Left lung (tissue), 14 donors: ENCODE measurements at places on chromosomes 7 and 10.

- H3K4me3 ChIP-seq, result no peak overlapping the region
- no peak overlapping the region for H3K27ac ChIP-seq
- H3K36me3 ChIP-seq, result no peaks in the 10 kb centered on the region
Observed at GRCh38 chr7:95471071-95471470, 14.7 kb upstream of the ASB4 start.

- peaks cover 40% of the 10 kb centered on the region for H3K36me3 ChIP-seq
- DNase-seq, result peak; percentile 90
- H3K27me3 ChIP-seq, result no peaks in the 10 kb centered on the region
Observed at GRCh38 chr7:127995156-127995880, 35.9 kb downstream of the LRRC4 start.

DNA sequence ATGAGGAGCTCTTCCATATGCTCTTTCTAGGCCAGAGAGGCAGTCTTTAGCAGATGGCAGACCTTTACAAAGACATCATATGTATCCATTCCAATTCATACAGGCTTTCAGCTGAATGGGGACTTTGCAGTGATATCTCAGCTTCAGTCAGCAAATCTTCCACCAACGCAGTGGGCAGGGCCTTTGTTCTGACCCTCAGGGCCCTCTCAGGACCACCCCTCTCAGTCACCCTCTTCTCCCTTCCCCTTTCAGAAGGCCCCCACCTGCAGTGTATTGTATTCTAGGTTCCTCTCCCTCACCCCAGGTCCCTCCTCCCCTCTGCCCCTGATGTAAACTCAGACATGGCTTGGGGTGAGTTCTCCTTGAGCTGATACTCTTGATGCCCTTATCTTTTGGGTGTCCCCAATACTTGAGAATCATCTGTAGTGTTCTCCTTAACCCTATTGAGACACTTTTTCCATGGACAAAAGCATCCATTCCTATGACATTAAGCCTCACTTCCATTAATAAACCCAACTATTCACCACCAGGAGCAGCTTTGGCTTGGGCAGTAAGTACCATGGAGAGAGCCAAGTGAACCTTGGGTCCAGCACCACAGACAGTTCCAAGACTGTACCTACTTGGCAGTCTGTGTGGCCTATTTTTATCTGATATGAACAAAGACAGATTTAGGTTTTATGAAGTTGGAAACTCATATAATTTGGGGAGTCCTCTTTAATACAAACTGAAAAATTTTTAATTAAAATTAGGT lies 62.7 kb downstream of the ADCYAP1R1 start:
- H3K27ac ChIP-seq, result no peak overlapping the region
- H3K36me3 ChIP-seq, result no peaks in the 10 kb centered on the region
- no peak overlapping the region for H3K4me3 ChIP-seq
- H3K4me1 ChIP-seq, result no peaks in the 10 kb centered on the region
- DNase-seq, result peak; percentile 48
- H3K27me3 ChIP-seq, result peaks cover 3% of the 10 kb centered on the region

GRCh38 chr7:79302293-79302692 lies 151.2 kb downstream of the MAGI2 start:
- no peak for DNase-seq
- no peak overlapping the region for H3K27ac ChIP-seq
- H3K4me3 ChIP-seq, result no peak overlapping the region
- H3K4me1 ChIP-seq, result no peaks in the 10 kb centered on the region
- no peaks in the 10 kb centered on the region for H3K27me3 ChIP-seq

GRCh38 chr7:134434701-134435100 lies 24.2 kb downstream of the AKR1B1 start:
- no peak overlapping the region for H3K4me3 ChIP-seq
- no peak for DNase-seq
- no peaks in the 10 kb centered on the region for H3K36me3 ChIP-seq
- H3K27me3 ChIP-seq, result peaks cover 8% of the 10 kb centered on the region
- H3K4me1 ChIP-seq, result peaks cover 12% of the 10 kb centered on the region
- H3K27ac ChIP-seq, result no peak overlapping the region

GRCh38 chr7:87505122-87505521 lies 29.6 kb upstream of the ABCB4 start:
- no peaks in the 10 kb centered on the region for H3K36me3 ChIP-seq
- H3K27ac ChIP-seq, result no peak overlapping the region
- H3K27me3 ChIP-seq, result no peaks in the 10 kb centered on the region
- no peaks in the 10 kb centered on the region for H3K4me1 ChIP-seq
- no peak overlapping the region for H3K4me3 ChIP-seq

GRCh38 chr10:45580371-45581215 lies 92.0 kb downstream of the ZFAND4 start:
- no peak for DNase-seq
- no peaks in the 10 kb centered on the region for H3K36me3 ChIP-seq
- H3K27ac ChIP-seq, result no peak overlapping the region
- no peak overlapping the region for H3K4me3 ChIP-seq

GRCh38 chr10:86960003-86960862 lies 1.8 kb downstream of the SNCG start:
- H3K27me3 ChIP-seq, result peaks cover 4% of the 10 kb centered on the region
- H3K36me3 ChIP-seq, result no peaks in the 10 kb centered on the region
- H3K27ac ChIP-seq, result peak overlapping the region; percentile 64
- H3K4me3 ChIP-seq, result no peak overlapping the region
- DNase-seq, result no peak

GRCh38 chr7:135509589-135509838 lies 388 bp downstream of the CNOT4 start:
- H3K27ac ChIP-seq, result peak overlapping the region; percentile 91
- H3K4me3 ChIP-seq, result peak overlapping the region; percentile 77
- peaks cover 37% of the 10 kb centered on the region for H3K4me1 ChIP-seq
- H3K36me3 ChIP-seq, result no peaks in the 10 kb centered on the region
- H3K27me3 ChIP-seq, result no peaks in the 10 kb centered on the region

GRCh38 chr7:83677180-83677866 lies 28.4 kb upstream of the SEMA3E start:
- H3K27me3 ChIP-seq, result no peaks in the 10 kb centered on the region
- no peak overlapping the region for H3K27ac ChIP-seq
- no peaks in the 10 kb centered on the region for H3K36me3 ChIP-seq

- no peak for DNase-seq
- no peaks in the 10 kb centered on the region for H3K36me3 ChIP-seq
- no peaks in the 10 kb centered on the region for H3K4me1 ChIP-seq
- no peak overlapping the region for H3K27ac ChIP-seq
- no peak overlapping the region for H3K4me3 ChIP-seq
- peaks cover 9% of the 10 kb centered on the region for H3K27me3 ChIP-seq
Observed at GRCh38 chr7:39891894-39892293, 58.2 kb upstream of the CDK13 start.

DNA sequence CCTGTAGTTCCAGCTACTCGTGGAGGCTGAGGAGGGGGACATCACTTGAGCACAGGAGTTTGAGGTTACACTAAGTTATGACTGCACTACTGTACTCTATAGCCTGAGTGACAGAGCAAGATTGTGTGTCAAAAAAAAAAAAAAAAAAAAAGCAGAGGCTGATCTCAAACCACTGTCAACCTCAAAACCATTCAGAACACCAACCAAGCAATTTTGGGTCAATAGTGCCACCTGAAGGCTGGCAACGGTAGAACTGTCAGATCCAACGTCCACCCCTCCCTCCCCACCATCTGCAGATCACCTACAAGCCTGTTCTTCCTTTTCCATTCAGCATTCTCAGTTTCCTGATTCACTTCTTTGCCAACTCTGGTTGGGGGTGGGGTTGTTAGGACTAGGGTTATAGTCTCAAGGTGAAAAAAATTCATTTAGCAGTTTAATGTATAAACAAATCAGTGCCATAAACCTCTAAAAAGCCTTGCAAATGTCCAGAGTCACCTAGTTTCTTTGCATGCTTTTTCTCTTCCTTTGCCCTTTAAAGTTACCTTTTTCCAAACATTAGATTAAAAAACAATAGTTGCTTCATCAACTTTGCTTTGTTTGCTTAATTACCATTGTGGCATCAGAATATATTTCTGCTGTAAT lies 2.6 kb downstream of the MRPS33 start:
- peaks cover 17% of the 10 kb centered on the region for H3K4me1 ChIP-seq
- H3K27me3 ChIP-seq, result peaks cover 12% of the 10 kb centered on the region
- no peak for DNase-seq
- H3K4me3 ChIP-seq, result no peak overlapping the region
- peaks cover 27% of the 10 kb centered on the region for H3K36me3 ChIP-seq
- no peak overlapping the region for H3K27ac ChIP-seq

DNA sequence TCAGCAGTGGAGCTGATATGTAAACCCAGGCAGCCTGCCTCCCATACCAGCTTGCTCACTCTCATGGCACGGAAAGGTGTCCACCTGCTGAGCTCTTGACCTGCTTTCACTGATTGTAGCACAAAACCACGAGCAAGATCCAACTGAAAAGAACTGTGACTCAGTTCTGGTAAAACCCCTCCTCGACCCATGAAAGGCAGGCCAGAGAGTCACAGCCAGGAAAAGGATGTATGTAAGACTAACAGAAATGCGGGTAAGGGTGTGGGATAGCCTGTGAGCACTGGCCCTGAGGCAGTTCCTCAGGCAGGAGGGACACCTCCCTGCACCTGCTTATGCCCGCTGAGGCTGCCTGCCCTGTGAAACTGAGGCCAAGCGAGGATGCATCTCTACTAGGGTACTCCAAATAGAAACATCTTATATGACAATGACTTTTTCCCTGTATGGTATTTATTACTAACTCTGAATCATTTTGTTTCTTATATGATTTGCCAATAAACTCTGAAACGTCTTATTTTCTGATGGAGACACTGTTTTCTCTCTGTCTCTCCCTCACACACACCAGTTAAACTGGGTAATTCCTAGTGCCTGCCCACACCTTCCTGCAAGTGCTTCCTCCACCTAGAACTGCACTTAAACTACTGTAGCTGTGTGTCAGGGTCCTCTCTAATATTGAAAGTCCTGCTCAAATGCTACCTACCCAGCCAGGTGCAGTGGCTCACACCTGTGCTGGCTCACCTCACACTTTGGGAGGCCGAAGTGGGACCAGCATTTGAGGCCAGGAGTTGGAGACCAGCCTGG lies 73.3 kb upstream of the GHITM start:
- no peaks in the 10 kb centered on the region for H3K27me3 ChIP-seq
- H3K4me1 ChIP-seq, result no peaks in the 10 kb centered on the region
- DNase-seq, result no peak

- peaks cover 11% of the 10 kb centered on the region for H3K4me1 ChIP-seq
- H3K27me3 ChIP-seq, result no peaks in the 10 kb centered on the region
Observed at GRCh38 chr10:78927257-78927995, 141.3 kb upstream of the ZMIZ1 start.

DNA sequence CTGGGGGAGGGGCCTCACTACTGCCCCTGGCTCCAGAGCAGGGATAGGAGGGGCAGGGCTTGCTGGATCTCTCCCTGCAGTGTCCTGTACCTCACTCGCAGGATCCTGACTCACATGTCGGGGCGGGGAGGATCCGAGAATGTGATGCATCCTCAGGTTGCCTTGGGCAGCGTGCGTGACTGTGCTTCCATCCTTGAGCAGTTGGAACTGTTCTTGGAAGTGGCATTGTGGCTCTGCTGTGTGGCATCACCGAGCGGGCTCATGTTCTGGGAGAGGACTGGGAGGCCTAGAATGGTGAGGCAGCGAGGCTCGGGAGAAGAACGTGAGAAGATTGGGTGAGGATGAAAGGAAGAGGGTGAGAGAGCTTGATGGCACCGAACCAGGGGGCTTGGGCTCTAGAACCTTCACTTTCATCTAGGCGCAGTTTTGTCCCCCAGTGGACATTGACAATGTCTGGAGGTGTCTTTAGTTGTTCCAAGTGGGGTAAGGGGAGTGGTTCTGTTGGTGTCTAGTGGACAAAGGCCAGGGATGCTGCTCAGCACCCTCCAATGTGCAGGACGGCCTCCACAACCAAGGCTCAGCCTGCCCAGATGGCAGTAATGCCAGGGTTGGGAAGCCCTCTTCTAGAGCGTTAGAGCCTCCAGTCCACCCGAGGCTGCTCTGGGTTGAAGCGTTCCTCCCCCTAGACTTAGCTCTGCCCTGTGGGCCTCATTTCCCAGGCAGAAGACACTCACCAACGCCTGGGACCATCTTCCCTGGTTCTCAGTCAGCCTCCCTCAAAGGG lies 8.4 kb downstream of the RARRES2 start:
- no peaks in the 10 kb centered on the region for H3K4me1 ChIP-seq
- no peak overlapping the region for H3K4me3 ChIP-seq
- no peaks in the 10 kb centered on the region for H3K27me3 ChIP-seq
- no peak for DNase-seq

GRCh38 chr10:101224060-101224909 lies 5.0 kb downstream of the LBX1 start:
- no peaks in the 10 kb centered on the region for H3K36me3 ChIP-seq
- H3K4me3 ChIP-seq, result no peak overlapping the region
- no peak overlapping the region for H3K27ac ChIP-seq
- peaks cover 99% of the 10 kb centered on the region for H3K27me3 ChIP-seq
- H3K4me1 ChIP-seq, result peaks cover 11% of the 10 kb centered on the region

- DNase-seq, result no peak
- no peaks in the 10 kb centered on the region for H3K4me1 ChIP-seq
- no peaks in the 10 kb centered on the region for H3K27me3 ChIP-seq
- no peak overlapping the region for H3K4me3 ChIP-seq
- no peak overlapping the region for H3K27ac ChIP-seq
Observed at GRCh38 chr7:5367661-5368060, 56.0 kb downstream of the TNRC18 start.

DNA sequence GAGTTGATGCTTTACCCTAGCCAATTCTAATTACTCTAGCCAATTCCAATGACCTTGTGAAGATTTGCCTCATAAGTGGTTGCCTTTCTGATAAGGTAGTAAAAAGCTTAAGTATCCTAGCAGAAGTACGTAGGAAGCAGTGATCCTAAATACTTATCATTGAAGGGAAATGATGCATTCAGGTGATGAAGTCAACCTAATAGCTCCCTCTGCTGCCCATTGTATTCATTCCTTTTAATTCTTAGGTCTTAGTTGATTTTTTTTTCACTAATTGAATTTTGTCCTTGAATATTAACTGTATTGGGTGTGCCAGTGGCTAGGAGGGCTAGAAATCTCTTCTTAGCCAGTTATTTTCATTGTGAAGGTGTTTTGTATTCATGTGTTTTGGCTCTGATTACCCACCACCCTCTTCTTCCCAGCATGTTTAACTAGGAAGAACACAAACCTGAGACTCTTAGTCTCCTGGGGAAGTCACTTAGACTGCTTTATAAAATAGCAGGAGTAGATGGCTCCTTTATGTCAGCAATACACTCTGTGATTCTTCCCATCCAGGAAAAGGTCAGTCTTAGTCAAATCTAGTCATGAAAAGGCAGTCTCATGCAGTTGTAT lies 46.3 kb downstream of the PLEKHA8 start:
- no peak for DNase-seq

DNA sequence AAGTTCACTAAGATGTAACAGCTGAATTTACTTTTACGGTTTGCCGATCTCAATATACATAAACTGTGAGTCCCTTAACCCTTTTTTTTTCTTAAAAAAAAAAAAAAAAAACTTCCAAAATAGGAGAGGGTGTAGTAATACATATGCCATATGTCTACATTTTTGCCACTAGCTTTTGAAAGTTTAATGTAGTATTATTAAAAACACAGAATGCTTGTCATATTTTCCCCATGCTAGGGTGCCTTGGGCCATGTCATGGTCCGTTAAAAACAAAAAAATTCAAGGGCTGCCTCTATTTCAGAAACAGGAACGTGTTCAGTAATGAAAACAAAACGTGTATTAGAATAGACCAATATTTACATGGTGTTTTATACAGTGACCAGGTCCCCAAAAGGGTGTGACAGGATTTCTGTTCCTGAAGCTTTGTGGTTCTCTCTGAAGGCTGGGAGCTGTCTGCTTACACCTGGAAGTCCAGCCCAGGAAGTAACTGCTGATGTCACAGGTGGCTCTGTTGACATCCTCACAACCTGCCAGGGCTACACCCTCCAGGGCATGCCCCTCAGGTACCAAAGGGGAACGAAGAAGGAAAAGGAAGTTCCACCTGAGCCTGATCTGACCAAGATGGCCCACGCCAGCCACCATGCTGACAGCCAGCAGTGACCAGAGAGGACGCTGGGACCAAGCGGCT lies 79.0 kb downstream of the COBL start:
- peak; percentile 39 for DNase-seq
- H3K36me3 ChIP-seq, result no peaks in the 10 kb centered on the region
- H3K27ac ChIP-seq, result no peak overlapping the region
- no peaks in the 10 kb centered on the region for H3K27me3 ChIP-seq
